GM20000 (cell line): ENCODE measurements at places on chromosomes 1 and 21.
A peak's percentile ranks its signal among the peaks of the same experiment; 100 is the strongest.

DNA sequence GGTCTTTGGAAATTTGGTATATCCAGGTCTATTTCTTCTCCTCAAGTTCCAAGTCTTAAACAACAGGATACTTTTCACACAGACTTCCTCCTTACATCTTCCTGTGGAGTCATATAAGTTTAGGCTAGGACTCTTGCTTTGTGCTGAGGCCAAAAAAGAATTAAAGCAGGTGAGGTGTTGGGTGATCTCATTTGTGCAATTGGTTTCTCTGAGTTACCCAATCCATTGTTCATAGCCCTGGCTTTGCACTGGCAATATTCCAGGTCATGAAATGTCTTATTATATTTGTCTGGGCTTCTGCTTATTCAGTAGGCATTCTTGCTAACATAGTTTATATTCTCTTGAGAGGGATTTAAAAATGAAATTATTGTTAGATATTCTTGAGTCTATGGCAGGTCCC, 14.1 kb upstream of the KIAA0040 start:
- no peak for DNase-seq

GRCh38 chr1:32082022-32082421, 9.3 kb downstream of the TMEM39B start:
- no peak for DNase-seq

DNA sequence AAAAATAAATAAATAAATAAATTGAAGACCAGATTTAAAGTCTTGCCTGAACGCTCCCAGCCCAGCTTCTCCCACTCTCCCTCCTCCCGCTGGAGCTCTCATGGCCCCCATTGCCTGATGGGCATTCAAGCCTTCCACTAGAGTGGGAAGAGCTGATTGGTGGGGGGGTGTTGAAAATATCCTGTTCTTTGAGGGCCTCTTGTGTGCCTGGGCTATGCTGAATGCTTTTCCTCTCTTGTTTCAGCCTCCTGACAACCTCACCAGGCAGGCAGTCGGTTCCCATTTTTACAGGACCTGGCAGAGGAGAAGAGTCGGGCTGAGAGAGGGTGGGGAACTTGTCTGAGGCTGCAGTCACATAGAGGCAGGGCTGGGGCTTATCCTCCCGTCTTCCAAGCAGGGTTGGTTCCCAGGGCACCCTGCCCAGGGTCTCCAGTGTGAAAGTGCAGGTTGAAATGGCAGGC, 59.2 kb upstream of the SSBP3 start:
- DNase-seq: no peak

- no peak for DNase-seq
Observed at GRCh38 chr1:107622966-107623365, 342.0 kb downstream of the VAV3 start.

DNA sequence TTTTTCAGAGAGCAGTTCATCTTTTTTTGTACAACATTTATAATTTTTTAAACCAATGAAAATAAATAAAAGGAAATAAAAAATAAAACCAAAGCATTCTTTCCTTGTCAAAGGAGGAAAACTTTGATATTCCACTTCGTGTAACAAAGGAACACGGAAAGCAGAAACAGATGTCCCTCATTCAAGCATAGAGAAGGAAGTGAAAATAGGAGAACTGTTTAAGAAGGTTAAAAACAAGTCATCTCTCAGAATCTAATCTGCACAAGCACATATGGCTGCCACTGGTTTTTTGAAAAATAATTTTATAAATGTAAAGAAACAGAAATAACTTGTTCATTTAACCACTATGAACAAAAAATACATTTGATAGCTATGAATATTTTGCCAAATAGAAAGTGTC, 35.9 kb upstream of the ZNF644 start:
- DNase-seq: peak; percentile 20

DNA sequence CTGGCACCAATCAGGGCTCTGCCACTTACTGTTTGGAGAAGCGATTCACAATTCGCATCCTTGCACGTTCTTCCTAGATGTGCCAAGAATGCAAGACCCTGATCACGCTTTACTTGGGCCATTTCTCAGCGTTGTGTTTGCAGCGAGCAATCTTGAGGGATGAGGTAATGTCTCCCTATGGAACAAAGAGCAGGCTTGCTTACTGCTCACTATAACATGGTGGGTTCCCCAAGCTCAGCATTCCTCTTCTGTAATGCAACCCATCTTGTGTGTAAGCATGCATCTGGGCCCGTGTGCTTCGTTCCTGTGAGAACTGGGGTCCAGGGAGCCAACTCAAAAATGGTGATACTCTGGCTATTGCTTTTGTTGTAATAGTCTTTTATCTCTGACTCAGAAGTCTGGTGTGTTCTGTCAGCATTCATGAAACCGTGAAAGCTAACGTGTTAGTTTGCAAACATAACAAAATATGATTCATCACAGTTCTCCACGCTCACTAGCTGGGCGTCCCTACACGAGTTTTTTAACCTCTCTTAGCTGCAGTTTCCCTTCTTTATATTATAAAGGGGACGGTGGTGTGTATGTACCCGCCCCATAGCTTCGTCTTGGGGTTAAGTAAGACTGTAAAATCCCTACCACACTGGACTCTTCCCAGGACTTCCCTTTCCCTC, 33.3 kb downstream of the DNTTIP2 start:
- DNase-seq: no peak

- no peak for DNase-seq
Observed at GRCh38 chr1:21154717-21155116, 22.0 kb downstream of the EIF4G3 start.

DNA sequence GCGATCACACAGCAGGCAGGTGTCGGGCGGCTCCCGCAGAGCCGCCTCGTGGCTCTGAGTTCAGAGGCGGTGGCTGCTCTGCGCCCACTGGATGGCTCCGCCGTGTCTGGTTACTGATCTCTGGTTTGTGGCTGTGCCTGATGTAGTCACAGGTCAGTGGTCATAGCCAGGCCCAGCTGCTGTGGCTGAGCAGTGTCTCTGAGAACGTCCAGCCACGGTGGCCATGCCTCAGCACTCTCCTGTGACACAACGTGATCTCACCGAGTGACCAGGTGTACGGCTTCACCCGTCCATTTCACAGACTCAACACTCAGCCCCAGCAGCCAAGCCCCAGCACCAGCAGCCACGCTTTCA, 61.2 kb downstream of the KCNN3 start:
- DNase-seq: peak; percentile 55

- DNase-seq: no peak
Observed at GRCh38 chr21:42796327-42797062, 82.8 kb downstream of the WDR4 start.

GRCh38 chr1:200934676-200935245, 40.1 kb downstream of the INAVA start:
- no peak for DNase-seq

DNA sequence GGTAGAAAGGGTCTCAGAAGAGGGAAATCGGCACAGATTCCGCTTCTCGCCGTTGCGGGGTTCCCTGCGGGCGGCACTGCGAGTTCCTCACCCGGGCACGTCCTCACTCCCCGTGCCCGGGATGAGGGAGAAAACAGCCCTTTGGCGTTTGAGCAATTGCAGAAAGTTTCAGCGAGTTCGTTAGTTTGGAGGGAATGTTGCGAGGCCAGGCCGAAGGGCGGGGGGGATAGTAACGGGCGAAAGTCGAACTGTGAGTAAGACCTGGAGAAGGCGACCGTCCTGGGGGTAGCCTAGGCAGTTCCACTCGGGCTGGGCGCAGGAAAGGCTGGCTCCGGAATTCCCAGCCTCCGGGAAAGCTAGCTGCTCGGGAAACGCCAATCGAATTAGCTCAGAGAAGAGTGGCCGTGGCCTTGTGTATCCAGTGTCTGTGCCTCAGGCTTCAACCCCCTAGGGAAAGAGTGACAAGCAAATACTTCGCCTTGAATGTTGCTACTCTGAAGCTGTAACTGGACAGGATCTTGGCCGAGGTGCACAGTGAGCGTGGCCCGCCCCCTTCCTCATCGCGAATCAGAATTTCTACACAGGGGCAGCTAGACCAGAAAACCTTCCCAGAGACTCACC, 787 bp downstream of the PTGFR start:
- no peak for DNase-seq

- DNase-seq: no peak
Observed at GRCh38 chr1:100927276-100927675, 31.4 kb downstream of the SLC30A7 start.

DNA sequence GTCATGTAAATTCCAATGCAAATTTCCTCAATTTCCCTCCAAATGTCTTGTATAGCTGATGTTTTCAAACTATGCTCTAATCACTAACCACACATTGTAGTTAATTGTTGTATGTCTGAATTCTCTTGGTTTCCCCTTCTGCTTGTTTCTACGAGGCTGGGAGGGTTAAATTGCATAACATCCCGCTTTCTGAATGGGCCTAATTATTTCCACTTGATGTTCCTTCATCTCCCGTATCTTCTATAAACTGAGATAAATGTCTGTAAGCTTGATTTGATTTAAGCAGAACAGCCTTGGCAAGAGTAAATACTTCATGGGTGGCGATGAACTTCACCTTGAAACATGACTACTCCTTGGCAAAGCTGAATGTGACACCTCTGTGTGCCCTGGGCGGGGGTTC, 72.2 kb downstream of the SERINC2 start:
- DNase-seq: no peak

DNA sequence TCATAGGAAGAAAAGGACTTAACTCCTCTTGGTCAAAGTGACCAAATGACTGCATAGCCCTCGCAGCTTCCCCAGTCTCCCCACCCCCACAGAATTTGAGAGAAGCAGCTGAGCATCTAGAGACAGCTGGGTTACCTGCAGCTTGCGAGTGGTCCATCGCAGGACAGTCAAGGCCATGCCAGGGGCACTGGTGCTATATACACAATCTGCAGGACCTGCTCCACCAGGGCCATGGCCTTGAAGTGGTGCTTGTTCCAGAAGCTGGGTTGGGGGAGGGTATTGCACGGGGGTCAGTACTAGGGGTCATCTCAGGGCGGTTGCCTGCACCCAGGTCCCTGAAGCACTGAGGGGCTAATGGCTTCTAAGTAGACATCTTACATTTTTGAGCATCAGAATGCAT, 10.4 kb downstream of the MRTO4 start:
- DNase-seq: no peak

DNA sequence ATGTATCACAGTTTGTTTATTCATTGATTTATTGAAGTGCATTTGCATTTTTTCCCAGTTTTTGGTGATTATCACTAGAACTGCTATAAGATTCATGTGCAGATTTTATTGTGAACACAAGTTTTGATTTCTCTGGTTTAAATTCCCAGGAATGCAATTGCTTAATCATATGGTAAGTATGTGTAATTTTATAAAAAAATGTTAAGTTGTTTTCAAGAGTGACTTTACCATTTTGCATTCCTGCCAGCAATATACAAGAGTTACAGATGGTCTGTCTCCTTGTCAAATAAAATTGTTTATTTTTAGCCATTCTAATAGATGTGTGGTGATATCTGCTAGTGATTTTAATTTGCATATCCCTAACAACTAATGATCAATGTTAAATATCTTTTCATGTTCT, 127.3 kb upstream of the APP start:
- no peak for DNase-seq

GRCh38 chr1:203655671-203656070, 29.0 kb downstream of the ATP2B4 start:
- DNase-seq: no peak

GRCh38 chr1:94104776-94105580, 16.0 kb downstream of the ABCA4 start:
- DNase-seq: no peak

DNA sequence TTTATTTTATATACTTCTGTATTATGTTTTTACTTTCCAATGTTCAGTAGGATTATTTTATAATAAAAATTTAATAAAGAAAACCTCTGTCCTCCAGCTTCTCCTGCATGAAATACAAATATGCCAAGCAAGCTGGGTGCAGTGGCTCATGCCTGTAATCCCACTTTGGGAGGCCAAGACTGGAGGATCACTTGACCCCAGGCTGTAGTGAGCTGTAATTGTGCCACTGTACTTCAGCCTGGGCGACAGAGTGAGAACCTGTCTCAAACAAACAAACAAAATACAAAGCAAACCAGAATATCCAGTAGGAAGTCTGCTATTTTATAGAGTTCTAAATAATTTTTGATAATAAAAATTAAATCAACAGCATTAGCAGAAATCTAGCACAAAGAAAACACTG, 168.8 kb downstream of the EIF4G3 start:
- DNase-seq: no peak
